ENCODE measurements at places on chromosomes 6 and 20. TPM values are rescaled to one million over a fixed set of nuclear protein-coding genes. Genes with fewer than 3 reads are reported as not detected.

- DNase-seq = no peak
- no peaks in the 10 kb centered on the region for H3K36me3 ChIP-seq
- no peaks in the 10 kb centered on the region for H3K27me3 ChIP-seq
- H3K27ac ChIP-seq = no peak overlapping the region
- no peak overlapping the region for H3K4me3 ChIP-seq
Observed at GRCh38 chr6:162973151-162973872, 245.5 kb downstream of the PACRG start.

- no peaks in the 10 kb centered on the region for H3K36me3 ChIP-seq
- H3K27ac ChIP-seq = no peak overlapping the region
- no peak overlapping the region for H3K4me3 ChIP-seq
- no peak for DNase-seq
- H3K27me3 ChIP-seq = no peaks in the 10 kb centered on the region
Observed at GRCh38 chr6:154488802-154489437, 21.6 kb downstream of the CNKSR3 start.

- H3K4me3 ChIP-seq = no peak overlapping the region
- peak; percentile 28 for DNase-seq
- peaks cover 6% of the 10 kb centered on the region for H3K36me3 ChIP-seq
- H3K4me1 ChIP-seq = peaks cover 3% of the 10 kb centered on the region
- no peaks in the 10 kb centered on the region for H3K27me3 ChIP-seq
Observed at GRCh38 chr6:144447472-144447871, 162.3 kb downstream of the UTRN start.

- H3K4me1 ChIP-seq = no peaks in the 10 kb centered on the region
- H3K36me3 ChIP-seq = no peaks in the 10 kb centered on the region
- no peak overlapping the region for H3K27ac ChIP-seq
- H3K27me3 ChIP-seq = no peaks in the 10 kb centered on the region
- DNase-seq = no peak
Observed at GRCh38 chr20:59365611-59366285, 65.3 kb downstream of the EDN3 start.

MAP3K5 gene
- 8.1 TPM for total RNA-seq

Data from Panc1 (cell line).